ENCODE measurements at places on chromosomes 12 and 14.

- no peak for DNase-seq
Measured at GRCh38 chr14:92847278-92847677, 53.2 kb downstream of the GOLGA5 start.

GRCh38 chr12:95096852-95097251 lies 23.4 kb upstream of the NR2C1 start:
- DNase-seq, result no peak

DNA sequence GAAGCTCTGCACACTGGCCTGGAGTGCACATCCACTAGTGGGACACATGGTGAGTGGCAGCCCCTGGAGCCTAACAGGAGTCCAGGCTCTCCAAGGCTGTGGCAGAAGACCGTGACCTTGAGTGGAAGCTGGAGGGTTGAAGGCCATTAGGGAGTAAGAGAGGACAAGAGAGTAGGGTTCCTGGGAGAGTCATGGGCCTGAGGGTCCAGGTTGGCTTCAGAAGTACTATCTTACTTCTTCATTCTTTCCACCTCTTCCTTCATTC lies 406 bp downstream of the IL23A start:
- no peak for DNase-seq

DNA sequence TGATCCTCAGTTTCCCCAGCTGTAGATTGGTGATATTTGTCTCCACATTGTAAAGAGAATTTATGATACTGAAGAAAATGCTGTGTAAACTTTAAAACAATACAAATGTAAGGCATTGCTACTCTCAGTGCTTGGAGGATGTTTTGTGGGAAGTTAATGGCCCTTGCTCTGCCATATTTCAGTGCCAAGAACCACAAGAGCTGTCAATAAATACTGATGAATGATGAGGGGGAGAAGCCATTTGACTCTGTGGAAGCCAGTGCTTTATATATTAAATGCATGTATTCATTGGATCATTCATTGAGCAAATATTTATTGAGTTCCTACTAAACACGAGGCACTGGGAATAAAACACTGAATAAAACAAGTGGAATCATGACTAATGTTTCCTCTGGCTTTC lies 30.8 kb downstream of the CACNA1C start:
- no peak for DNase-seq

DNA sequence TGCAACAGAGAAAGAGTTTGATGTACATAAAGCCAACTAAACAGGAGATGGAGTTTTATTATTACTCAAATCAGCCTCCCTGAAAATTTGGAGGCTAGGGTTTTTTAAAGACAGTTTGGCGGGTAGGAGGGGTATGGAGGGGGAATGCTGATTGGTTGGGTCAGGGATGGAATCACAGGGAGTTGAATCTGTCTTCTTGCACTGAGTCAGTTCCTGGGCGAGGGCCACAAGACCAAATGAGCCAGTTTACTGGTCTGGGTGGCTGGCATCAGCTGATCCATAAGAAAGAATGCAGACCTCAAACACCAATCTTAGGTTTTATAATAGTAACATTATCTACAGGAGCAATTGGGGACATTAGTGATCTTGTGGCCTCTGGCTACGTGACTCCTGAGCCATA lies 64.9 kb downstream of the RIN3 start:
- no peak for DNase-seq

GRCh38 chr14:65026526-65026925 lies 39.8 kb downstream of the FNTB start:
- DNase-seq, result no peak

GRCh38 chr12:49448858-49449257 lies 81.6 kb downstream of the SPATS2 start:
- no peak for DNase-seq

DNA sequence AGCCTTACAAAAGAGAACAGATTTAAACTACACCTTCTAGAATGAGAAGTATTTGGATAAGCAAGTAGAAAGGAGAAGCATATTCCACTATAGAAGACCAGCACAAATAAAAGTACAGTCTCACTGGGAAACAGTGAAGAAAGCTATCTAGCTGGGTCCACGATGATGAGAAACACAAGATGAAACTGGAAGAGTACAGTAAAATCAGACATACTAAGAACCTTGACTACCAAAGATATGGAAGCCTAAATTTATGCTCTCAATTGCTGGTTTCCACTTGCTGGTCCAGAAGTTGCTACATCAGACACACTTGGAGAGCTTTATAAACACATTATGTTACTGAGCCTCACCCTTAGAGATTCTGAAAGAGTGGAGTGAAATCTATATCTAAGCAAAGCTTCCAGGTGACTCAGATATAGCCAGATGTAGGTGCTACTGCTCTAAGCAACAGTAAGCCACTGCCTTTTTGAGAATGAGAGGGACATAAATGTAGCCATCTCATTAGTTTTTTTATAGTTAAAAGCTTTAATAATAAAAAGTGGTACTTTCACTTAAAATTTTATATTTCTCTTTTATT lies 96.3 kb upstream of the BBS10 start:
- DNase-seq, result no peak

DNA sequence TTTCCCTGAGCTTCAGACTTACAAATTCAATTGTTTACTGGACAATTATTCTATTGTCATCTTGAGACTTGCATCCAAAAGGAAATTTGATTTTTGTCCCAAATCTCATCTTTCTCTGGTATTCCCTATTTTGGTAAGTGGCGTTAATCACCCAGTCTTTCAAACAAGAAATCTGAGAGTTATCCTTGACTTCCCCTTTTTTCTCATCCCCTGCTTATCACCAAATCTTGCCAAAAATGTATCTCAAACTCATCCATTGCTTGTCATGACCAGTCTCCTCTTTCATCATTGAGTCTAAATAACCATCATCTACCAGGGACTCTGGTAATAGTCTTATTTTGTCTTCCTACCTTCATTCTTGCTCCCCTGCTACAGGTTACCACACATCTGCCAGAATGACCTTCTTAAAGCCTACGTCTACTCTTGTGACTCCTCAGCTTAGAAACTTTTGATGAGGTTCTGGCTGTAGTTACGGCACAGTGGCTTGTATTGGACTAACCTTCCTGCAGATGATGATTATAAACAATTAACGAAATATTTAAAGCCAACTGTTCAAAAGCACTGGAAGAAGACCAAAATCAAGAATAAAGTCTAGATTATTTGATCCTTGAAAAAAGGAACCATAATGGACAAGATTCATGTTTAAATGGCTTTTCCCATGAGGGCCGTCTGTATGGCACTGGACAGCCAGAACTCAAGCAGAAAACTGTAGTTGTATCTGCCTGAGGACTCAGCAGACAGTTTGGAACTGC lies 9.0 kb upstream of the ANO2 start:
- no peak for DNase-seq

- DNase-seq, result no peak
Measured at GRCh38 chr14:69226736-69227135, 33.2 kb upstream of the GALNT16 start.

- DNase-seq, result no peak
Measured at GRCh38 chr12:47740606-47741339, 15.5 kb upstream of the ENDOU start.

DNA sequence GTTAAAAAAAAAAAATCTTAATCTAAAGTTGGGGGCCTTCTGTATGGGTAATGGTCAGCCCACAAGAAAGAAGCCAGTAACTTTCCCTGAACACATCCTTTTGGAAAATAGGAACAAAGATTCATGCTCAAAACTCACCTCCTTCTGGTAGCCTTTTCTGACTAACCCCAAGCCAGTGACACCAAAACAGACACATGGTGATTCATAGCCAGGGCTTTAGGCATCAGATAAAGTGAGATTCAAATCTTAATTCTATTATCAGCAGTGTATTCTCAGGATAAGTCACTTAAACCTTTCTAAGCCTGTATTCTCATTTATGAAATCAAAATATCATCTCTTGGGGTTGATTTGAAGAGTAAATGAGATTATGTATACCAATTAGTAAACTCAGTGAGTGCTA lies 4.9 kb downstream of the ATP5MC2 start:
- no peak for DNase-seq

DNA sequence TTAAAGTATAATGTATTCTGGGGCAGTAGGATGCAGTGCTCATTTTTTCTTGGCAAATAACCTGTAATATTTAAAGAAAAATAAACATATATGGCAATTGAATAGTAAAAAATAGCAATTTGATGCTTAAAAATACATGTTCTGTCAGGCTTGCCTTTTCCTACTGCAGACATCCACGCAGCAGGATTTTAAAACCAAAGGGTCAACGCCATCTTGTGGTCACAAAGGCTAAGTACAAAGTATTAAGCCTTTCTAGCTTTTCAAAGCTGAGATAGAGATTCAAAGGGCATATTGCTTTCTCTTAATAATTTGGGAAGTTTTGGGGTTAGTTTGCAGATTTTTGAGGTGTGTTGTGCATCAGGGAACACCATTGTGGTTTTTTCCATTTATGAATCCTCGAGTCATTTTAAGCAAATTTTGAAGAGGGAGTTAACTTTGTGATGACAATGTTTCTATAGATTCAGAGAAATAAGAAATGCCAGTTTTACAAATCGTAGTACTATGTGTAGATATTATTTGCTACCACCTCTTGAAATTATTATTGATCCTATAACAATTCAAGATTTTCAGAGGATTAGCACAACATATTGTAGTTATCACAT lies 4.7 kb upstream of the CCER1 start:
- no peak for DNase-seq

GRCh38 chr12:92778525-92778924 lies 75.7 kb downstream of the PLEKHG7 start:
- DNase-seq, result no peak

DNA sequence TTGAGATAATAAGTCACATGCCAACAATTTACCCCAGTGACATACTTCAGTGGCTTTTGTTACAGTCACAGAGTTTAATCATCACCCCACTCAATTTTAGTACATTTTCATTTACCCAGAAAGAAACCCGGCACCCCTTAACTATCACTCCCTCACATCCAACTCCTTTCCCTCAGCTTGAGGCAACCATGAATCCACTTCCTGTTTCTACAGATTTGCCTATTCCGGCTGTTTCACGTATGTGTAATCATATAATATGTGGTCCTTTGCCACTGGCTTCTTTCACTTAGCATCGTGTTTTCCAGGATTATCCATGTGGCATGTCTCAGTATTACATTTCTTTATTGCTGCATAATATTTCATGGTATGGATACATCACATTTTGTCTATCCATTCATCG lies 147.5 kb downstream of the CFAP54 start:
- DNase-seq, result no peak

GRCh38 chr14:64391113-64391725 lies 3.1 kb downstream of the MTHFD1 start:
- DNase-seq, result no peak

DNA sequence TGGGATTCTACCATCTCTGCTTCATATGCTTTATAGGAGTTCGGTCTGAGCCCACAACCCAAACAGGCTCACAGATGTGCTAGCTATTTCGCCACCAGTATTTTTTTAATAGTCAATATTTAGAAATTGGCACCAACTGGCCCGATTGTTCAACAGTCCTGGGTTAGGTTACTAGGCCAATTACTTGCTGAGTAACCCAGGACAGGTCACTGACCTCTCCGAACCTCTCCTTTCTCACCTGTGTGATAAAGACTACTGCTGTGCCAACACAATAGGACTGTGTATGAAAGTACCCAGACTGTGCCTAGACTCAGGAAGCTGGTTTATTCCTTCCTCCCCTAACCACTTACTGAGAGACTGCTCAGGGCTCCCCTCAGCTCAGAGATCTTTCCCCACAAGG lies 8.3 kb downstream of the BDKRB2 start:
- DNase-seq, result no peak

GRCh38 chr12:121392325-121392716 lies 7.6 kb upstream of the RNF34 start:
- no peak for DNase-seq

- no peak for DNase-seq
Measured at GRCh38 chr12:14394317-14395073, 29.0 kb downstream of the ATF7IP start.

DNA sequence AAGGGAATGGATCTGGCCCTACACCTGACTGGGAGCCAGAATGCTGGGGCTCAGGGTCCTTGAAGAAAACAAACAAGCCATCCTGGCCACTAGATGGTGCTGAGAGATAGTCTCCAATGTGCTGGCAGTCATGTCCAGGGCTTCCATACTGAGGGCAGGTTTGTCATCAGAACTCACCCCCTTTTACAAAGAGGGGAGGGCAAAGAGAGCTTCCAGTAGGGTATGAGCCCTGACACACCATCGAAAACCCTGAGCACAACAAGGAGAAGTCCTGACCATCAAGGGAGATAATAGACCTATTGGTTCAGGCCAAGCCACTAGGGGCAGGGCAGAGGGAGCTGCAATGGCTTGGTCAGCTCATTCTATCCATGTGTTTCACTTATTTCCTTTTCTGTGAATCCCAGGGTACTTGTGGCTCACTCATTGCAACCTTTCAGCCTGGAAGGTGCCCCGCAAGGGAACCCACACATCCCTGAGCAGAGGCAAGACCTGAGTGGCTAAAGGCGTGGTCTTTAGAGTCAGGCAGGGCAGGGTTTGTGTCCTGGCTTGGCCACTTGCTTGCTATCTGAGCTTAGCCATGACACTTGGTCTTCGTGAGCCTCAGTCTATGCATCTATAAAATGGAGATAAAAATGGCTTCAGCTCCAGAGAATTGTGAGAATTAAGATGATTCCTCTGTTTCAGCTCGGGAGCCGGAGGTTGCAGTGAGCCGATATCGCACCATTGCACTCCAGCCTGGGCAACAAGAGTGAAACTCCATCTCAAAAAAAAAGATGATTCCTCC lies 6.2 kb upstream of the PLEKHH1 start:
- no peak for DNase-seq

DNA sequence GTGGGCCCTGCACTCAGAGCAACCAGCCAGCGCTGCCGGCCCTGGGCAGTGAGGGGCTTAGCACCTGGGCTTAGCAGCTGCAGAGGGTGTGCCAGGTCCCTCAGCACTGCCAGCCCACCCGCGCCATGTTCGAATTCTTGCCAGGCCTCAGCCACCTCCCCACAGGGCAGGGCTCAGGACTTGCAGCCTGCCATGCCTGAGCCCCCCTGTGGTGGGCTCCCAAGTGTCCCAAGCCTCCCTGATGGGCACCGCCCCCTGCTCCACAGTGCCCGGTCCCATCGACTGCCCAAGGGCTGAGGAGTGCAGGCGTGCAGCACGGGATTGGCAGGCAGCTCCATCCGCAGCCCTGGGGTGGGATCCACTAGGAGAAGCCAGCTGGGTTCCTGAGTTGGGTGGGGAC lies 98.0 kb upstream of the NID2 start:
- no peak for DNase-seq
